ENCODE measurements at places on chromosomes 7 and 10. TPM values are rescaled to one million over a fixed set of nuclear protein-coding genes. Genes with fewer than 3 reads are reported as not detected.

GRCh38 chr7:139490130-139490529 lies 6.7 kb upstream of the KLRG2 start:
- no peak for DNase-seq

GRCh38 chr10:60434418-60435046 lies 44.9 kb upstream of the ANK3 start:
- no peak for DNase-seq

- no peak for DNase-seq
Measured at GRCh38 chr10:71074176-71074755, 138.1 kb upstream of the UNC5B start.

DNA sequence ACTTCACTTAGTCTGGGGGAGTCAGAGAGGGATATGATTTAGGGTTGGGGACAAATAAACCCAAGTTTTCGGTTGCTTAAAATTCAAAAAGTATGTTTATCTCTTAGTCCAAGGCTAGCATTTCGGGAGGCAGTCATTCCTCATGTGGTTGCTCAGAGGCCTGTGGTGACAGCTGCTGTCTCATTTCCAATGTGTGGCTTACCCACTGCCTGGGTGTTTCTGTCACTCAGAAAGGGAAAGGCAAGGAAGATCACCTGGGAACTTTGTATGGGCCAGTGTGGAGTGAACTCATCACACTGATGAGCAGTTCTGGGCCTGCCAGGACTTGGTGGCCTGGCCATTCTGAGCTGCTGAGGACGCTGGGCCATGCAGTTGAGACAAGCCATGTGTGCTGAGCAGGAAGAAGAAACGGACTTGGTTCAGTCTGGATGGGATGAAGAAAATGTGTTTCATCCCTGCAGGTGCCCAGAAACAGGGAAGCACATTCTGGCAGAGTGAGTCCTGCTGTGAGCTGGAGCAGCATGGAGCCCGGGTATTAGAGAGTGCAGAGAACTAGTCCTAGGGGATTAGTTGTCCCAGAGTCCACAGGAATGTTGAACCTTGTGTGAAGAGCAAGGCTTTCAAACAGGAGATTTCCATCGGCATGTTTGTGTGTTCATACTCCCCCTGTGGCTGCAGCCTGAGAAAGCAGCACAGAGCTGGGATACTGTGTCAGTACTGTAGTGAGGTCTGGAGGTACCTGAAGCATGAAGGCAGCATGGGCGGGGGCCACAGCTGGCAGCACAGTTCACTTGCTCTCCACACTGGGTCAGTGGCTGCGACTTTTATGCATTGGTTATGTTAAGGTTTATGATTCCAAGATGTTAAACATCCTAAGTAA lies 211.1 kb upstream of the IGFBP3 start:
- DNase-seq, result no peak

GRCh38 chr10:112365451-112365850 lies 8.5 kb upstream of the ACSL5 start:
- DNase-seq, result no peak

GRCh38 chr10:125984346-125984745 lies 88.0 kb downstream of the FANK1 start:
- no peak for DNase-seq

DNA sequence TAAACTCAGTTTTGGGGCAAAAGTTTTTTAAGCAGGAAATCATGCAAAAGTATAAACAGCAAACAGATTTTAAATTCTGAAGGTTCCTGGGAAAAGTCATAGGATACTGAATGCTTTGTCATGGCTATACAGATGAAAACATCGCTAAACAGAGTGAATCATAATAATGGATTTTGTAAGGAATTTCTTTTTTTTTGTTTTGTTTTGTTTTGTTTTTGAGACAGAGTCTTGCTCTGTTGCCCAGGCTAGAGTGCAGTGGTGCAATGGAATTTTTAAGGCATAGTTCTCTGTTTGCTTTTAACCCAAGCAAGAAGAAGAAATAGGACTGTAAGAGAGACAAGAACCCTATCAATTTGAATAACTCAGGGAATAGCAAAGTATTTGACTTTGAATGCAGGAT lies 285.3 kb downstream of the NRG3 start:
- DNase-seq, result no peak

DNA sequence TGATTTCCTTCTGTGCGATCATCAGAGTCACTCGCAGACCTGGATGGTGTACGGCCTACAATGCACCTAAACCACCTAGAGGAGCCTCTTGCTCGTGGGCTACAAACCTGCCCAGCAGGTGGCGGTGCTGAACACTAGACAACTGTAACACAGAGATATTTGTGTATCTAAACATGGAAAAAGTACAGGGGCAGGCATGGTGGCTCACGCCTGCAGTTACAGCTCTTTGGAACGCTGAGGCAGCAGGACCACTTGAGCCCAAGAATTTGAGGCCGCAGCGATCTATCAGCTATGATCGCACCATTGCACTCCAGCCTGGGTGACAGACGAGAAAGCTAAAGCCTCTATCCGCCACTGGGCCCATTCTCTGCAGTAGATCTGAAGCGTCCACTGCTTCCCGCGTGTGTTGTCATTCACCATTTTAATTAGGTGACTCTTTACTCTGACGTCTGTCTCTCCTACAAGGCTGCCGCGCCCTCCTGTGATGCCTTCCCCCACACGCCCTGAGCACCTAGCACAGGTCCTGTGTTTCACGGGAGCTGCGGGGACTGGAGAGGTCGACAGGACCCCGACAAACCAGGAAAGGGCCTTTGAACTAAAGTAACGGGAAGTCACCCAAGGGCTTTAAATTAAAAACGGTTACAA lies 774 bp downstream of the TUBGCP2 start:
- DNase-seq, result peak; percentile 57

DNA sequence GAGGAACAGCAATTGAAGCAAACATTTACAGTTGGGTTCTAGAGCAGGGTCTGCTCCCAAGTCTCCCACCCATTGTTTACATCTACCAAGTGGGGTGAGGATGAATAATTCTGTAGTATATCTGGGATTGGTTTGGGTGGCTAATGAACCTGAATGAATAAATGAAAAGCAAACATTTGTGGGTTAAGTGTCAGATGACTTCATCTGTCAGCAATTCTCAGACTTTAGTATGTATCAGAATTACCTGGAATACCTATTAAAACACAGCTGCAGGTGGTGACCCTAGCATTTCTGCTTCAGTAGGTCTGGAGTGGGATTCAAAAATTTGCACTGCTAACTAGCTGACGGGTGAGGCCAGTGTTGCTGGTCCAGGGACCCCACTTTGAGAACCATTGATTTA lies 18.0 kb upstream of the NPVF start:
- no peak for DNase-seq

DNA sequence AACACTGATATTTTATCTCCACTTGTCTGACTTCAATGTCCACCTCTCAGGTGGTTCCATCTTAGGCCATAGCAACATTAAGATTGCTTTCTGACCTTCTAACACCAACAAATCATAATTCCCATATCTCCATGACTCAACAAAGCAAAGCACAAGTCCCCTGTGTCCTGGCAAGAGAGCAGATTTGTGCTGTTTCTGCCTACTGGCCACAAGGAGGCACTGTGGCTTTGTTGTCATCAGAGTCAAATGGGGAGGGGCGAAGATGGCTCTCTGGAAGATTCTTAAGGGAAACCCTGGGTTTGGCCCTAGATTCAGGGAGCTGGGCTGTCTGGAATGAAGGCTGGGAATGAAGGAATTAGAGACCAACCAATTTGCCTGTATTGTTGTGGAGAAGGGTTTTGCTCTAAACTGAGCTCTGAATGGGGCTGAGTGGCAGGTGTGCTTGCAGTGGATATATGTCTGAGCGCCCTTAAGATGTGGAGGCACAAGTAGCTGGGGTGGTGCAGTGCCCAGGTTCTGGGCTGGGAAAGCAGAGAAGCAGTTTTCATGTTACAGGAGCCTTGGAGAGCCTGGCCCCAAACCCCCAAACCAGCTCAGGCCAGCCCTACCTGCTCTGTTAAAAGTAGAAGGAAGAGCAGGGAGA lies 154.8 kb upstream of the PRSS58 start:
- DNase-seq, result no peak

DNA sequence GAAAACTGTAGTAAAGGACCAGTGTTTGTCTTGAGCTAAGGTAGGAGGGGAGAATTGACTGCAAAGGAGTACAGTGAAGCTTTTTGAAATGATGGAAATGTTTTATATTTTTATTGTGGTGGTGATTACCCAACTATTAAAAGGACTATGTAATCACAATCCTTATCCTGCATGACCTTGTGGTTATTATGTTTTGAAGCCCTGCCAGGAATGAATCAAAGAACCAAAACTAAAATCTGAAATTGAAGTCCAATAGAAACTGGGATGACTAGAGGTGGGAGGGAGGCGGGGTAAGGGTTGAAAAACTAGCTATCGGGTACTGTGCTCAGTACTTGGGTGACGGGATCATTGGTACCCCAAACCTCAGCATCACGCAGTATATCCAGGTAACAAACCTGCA lies 8.2 kb downstream of the CCDC7 start:
- DNase-seq, result no peak

GRCh38 chr7:28037220-28038010 lies 143.2 kb downstream of the JAZF1 start:
- no peak for DNase-seq

GRCh38 chr10:124092250-124092859 lies 1.0 kb downstream of the CHST15 start:
- peak; percentile 64 for DNase-seq

- DNase-seq, result peak; percentile 28
Measured at GRCh38 chr10:17233286-17233991, 5.4 kb downstream of the VIM start.

DNA sequence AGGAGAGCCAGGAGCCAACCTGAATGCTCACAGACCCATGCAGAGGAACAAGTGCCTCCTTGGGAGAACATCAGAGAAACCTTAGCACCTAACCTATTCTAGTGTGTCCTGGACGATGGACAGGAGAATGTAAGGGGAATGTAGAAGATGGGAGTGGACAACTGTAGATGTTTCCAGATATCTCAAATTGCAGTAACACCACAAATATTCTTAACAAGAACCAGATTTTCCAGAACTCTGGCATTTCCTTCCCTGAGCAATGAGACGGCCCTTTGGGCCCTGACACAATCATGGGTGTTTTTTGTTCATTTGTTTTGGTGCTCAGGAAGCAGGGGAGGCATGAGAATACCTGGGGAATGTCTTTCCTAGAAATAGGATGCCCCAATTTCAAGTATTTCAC lies 196.1 kb upstream of the PRSS1 start:
- DNase-seq, result no peak

DNA sequence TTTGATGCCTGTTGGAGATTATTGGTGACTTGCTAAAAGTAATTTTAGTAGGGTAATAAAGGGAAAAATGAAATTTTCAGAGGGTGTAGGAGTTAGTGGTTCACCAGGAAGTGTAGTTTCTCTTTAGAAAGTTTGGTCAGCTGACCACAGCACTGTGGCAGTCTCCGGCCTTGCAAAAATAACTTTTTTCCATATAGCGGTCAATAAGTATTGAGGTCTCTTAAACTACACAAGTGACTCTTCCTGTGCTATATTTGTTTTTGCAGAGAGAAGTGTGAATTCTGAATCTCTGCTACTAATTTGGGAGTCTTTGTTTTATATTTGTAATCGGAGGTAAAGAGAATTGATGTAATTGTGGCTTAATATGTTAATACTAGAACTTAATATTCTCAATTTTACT lies 24.3 kb downstream of the PTPN12 start:
- no peak for DNase-seq

GRCh38 chr7:105990141-105990540 lies 27.1 kb downstream of the CDHR3 start:
- DNase-seq, result no peak

DNA sequence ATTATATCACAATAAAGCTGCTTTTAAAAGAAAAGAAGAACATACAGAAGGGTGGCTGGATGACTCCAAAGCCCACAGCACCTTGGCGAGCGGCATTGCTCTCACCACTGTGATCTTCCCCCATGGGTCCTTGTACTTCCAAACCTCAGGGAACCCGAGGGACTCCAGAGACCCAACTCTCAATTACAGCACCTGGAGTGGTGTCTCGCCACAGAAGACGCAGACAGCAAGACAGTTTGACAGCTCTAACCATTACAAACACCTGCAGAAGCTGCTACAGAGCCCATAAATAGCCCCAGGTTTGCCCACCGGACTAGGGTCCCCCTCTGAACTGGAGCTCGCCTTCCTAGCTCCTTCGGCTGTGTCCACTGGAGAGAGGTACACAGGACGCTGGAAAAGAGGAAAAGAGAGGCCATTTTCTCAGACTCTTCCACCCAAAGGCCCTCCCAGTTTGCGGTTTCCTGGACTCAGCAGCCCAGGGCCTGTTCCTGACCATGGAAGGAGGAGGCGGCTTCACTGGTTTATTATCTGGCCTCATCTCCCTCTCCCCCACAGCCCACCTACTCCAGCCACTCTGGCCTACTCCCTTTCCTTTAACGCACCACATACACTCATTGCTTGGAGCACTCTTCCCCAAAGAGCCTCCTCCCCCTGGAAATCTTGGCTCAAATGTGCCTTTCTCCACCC lies 1.9 kb downstream of the PIK3AP1 start:
- DNase-seq, result no peak

The LRRD1 gene
- total RNA-seq, result not detected

The GRID2IP gene
- total RNA-seq, result not detected

The COL17A1 gene
- not detected for total RNA-seq

The GPR141 gene
- 0.33 TPM for total RNA-seq

The GFRA1 gene
- 5.1 TPM for total RNA-seq

The OR9A2 gene
- not detected for total RNA-seq

The HHEX gene
- 2.1 TPM for total RNA-seq

The PILRA gene
- 2.0 TPM for total RNA-seq

The TRIM73 gene
- total RNA-seq, result 1.4 TPM

The TUBB8 gene
- total RNA-seq, result not detected

The KIF11 gene
- total RNA-seq, result 0.96 TPM
